ENCODE measurements at places on chromosomes 12 and 14.

GRCh38 chr12:11785712-11786111 lies 136.2 kb downstream of the ETV6 start:
- DNase-seq, result no peak

- peak; percentile 95 for DNase-seq
Observed at GRCh38 chr14:90658541-90658967, 157.7 kb downstream of the TTC7B start.

- no peak for DNase-seq
Observed at GRCh38 chr12:98374007-98374406, 141.4 kb upstream of the TMPO start.

DNA sequence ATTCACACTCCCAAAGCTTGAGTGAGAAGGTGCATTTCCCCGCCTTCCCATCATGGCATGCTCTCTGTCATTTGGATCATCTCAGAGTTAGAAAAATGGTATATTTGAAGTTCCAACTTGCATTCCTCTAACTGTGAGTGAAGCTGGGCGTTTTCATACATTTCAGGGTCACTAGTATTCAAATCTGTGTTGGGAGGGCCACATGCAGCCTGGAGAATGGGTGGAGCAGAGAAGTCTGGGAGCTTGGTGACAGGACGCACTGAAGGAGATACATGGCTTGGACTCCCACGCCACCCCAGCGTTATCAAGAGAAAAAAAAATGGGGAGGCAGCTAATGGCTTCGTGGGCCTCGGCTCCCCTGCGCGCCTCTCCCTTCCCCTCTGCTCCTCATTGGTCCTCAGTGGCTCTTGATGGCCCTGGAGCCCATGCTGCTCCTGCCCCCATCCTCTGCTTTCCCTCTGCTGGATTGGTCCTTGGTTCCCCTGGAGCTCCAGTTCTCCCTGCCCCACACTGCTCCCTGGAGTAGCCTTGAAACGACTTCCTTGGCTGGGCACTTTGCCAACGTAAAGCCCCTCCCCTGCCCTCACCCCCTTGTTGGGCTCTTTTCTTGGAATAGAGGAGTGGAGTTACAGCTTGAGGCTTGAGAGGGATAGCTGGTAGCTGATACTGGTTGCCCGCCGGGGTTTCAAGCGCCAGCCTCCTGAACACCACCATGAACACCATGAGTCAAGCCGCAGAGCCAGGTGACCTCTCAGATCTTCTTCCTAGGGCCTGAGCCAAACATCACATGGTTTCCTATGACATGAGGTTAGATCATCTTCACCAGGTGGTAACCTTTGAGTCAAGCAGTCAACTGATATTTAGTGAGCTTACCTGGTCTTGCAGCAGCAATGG lies 139.6 kb downstream of the PRKCH start:
- DNase-seq, result peak; percentile 54

GRCh38 chr12:44837114-44837755 lies 38.9 kb downstream of the NELL2 start:
- no peak for DNase-seq

DNA sequence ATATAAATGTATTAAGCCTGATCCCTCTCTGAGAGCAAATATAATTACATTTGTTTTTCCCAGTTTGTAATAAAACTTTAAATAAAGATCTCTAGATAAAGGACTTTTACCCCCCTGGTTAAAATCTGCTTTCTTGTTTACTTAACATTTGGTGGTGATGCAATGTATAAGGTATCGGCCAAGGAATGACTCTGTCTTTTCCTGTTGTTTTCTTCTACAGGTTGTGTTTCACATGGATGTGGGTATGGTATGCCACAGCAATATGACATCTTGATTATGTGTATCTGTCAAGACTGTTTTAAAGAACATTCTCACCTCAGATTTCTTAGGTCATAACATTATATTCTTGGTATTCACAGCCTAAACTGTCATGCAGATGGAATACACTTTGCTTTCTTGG lies 210.6 kb upstream of the NOVA1 start:
- DNase-seq, result no peak

DNA sequence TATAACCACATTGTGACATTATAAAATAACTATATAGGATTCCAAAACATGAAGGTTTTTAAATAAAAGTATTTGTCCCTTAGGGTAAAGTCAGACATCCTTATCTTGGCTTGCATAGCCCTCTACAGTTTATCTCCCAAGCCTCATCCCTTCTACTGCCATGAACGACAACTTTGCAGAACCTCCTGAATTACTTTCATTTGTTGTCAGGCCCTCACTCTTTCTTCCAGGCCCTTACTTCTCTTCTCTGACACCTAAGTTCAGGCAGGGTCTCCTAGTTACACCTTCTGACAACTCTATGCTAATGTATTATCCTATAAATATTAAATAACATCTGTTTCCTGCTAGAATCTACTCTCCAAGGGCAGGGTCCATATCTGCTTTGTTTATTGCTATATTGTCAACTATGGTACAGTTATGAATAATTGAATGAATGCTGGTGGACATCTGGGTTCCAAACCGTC lies 115.7 kb upstream of the MDM1 start:
- DNase-seq, result peak; percentile 12

DNA sequence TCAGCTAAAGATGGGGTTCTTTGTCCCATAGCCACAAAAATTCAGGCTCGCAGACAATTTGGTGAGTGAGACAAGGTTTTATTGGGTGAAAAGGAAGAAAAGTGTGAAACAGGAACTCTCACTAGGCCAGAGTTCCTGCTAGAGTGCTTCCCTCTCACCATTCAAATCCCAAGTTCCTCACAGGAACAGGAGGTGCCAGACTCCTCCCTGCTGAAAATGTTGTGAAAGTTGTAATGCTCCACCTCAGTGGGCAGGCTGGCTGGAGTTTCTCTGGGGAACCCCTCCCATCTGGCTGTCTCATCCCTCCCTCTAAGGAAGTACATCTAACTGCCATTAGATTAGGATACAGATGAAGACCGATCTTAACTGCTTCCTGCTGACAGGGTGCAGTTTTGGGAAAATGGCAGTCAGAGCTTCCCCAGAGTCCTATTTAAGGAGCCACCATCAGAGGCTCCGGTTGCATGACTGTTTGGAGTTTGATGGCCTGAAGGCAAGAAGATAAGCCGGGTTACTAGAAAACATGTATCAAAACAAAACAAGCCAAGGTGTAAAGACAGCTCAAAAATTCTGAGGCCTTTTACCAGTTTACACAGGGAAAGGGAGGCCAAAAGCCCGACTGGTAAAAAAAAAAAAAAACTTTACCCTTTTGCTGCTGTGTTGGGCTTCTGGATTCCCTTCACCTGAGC lies 127.6 kb downstream of the FSCB start:
- DNase-seq, result no peak

- DNase-seq, result peak; percentile 82
Observed at GRCh38 chr12:89319122-89319521, 33.2 kb downstream of the DUSP6 start.

DNA sequence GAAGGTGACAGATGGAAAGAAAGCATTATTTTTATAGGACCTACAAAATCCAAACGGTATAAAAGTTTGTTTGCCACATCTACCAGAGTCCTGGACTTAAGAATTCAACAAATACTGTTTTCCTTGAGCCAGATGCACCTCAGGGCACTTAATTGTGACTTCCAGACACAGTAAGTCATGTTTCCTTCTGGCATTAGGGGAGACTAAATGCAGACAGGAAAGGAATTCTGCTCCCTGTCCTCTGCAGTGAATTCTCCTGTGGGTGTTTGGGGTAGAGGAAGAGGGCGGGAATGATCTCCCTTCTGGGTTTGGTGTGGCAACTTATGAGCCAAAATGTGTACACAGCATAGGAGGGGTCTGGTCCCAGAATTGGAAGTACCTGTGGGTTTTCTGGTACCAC lies 93.9 kb upstream of the ZDHHC17 start:
- peak; percentile 75 for DNase-seq

- DNase-seq, result peak; percentile 10
Observed at GRCh38 chr14:78005325-78005724, 164.8 kb upstream of the NRXN3 start.

GRCh38 chr14:72457641-72458040 lies 436.3 kb downstream of the DPF3 start:
- no peak for DNase-seq

- no peak for DNase-seq
Observed at GRCh38 chr12:89514751-89515150, 9.8 kb downstream of the GALNT4 start.

DNA sequence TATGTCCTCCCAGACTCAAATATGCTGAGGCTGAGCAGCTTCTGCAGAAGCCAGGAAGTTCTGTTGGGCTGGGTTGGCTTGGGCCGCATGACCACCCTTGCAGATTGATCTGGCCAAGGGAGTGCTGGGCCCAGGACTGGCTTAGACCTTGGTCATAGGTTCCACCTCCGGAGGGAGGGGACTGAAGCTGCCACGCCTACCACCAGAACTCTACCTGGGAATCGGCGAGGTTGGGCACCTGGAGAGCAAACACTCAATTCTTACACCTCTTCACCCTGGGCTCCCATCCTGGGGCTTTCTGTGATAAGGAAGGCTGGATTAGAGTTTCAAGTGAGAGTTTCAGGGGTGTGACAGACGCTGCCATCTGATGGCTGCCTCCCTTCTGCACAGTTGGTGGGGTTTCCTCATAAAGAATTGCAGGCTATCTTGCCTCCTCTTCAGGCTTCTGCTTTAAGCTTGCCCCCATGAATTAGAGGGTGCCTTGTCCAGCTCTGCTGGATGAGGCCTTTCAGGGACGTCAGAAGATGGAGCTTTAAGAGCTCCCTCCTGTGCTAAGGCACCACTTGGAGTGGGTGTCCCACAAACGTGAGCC lies 5.8 kb downstream of the SLC24A4 start:
- no peak for DNase-seq

DNA sequence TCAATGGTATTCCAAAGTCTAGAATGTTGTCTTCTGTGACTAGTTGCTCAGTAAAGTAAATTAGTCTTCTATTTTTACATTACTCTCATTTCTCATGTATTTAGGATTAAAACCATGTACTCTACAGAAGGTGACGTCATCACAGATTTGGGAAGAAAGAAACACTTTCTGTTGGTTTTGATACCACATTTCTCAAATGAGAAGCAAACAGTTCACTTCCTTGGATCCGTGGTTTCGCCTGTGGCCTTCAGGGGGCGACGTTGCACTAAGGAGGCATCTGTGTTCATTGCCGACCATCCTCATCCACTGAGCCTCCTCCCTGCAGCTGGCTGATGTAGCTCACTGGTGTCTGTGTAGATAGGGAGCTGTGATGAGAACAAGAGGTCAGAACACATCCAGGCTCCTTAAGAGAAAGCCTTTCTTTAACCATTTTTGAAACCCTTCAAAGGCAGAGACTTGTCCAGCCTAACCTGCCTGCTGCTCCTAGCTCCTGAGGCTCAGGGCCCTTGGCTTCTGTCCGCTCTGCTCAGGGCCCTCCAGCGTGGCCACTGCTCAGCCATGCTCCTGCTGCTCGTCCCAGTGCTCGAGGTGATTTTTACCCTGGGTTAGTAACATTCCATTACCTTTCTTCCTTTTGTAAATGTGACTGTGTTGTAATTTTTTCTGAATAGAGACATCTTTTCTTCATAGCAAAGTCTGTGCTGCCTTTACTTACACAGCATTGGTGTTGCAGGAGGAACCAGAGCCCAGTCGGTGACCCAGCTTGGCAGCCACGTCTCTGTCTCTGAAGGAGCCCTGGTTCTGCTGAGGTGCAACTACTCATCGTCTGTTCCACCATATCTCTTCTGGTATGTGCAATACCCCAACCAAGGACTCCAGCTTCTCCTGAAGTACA lies 220.6 kb upstream of the OR4E1 start:
- DNase-seq, result peak; percentile 59

DNA sequence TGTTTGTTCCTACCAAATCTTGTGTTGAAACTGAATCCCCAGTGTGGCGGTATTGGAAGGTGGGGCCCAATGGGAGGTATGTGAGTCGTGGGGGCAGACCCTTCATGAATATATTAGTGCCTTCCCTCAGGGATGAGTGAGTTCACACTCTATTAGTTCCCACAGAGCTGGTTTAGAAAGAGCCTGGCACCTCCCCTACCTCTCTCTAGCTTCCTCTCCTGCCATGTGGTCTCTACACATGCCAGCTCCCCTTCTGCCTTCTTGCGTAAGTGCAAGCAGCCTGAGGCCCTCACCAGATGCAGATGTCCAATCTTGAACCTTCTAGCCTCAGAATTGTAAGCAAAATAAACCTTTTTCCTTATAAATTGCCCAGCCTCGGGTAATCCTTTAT lies 105.8 kb downstream of the SPTSSA start:
- peak; percentile 63 for DNase-seq

- DNase-seq, result no peak
Observed at GRCh38 chr12:126512916-126513913, 1448.0 kb downstream of the AACS start.

- DNase-seq, result no peak
Observed at GRCh38 chr14:60641742-60642269, 7.5 kb downstream of the SIX1 start.

GRCh38 chr14:98162856-98163805 lies 1108.9 kb downstream of the BCL11B start:
- DNase-seq, result no peak

DNA sequence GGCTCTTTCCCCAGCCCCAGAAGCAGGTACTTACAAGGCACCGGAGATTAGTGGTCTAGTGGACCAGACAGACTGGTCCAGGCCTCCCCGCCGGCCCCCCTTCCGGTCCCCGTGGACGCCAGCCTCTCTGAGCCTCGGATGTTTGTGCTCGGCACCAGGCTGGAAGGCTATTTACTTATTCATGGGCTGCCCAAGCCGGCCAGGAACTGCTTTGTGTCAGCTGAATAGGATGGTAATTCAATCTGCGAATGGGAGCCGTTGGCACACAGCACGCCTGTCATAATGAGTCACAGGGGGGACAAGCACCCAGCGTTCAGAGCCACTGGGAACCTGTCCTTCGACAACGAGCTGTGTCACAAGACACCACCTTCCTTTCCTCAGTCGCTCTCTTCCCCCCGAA lies 82.3 kb downstream of the RIMBP2 start:
- DNase-seq, result peak; percentile 88

GRCh38 chr14:51616724-51617409 lies 34.8 kb upstream of the FRMD6 start:
- DNase-seq, result peak; percentile 79

DNA sequence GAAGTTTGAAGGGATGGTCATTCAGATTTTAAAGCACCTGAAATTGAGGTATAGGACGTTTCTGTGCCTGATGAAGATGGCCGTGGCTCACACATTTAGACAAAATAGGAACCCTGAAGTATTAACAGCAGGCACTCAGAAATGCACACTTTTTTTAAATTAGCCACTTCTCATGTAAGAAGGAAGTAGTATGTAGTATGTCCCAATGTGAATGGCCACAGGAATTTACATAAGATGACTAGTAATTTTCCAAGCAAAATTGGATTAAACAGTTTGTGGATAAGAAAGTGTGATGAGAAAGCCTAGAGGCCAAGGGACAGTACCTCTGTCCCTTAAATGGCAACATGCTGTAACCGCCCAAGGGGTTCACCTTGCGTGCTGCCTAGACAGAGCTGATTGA lies 1.8 kb upstream of the MIS18BP1 start:
- no peak for DNase-seq
